ENCODE measurements at places on chromosomes 3 and 15. TPM values are rescaled to one million over a fixed set of nuclear protein-coding genes. Genes with fewer than 3 reads are reported as not detected.

PLIN1 gene
- total RNA-seq, result 1.3 TPM

SLC25A38 gene
- total RNA-seq, result 30.3 TPM

RGMA gene
- total RNA-seq, result not detected

GRCh38 chr3:26114851-26115250 lies 325.0 kb downstream of the OXSM start:
- no peaks in the 10 kb centered on the region for H3K36me3 ChIP-seq
- H3K4me3 ChIP-seq, result no peak overlapping the region
- H3K4me1 ChIP-seq, result no peaks in the 10 kb centered on the region
- no peak overlapping the region for H3K27ac ChIP-seq
- H3K27me3 ChIP-seq, result no peaks in the 10 kb centered on the region
- DNase-seq, result no peak

DNA sequence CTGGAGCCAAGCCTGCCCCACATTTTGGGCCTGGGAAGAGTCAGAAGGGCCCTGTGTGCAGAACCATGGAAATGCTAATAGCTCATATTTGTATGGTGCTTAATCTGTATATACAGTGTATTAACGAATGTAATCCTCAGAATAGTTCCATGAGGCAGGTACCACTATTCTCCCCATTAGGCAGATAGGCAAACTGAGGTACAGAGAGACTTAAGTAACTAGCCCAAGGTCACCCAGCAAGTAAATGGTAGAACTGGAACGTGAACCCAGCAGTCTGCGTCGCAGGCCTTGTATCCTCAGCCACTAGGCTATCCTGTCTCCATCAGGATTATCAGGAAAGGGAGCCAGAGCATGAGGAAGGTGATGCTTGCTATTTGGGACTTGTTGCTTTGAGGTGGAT lies 28.0 kb upstream of the GLCE start:
- H3K27me3 ChIP-seq, result no peaks in the 10 kb centered on the region
- no peak overlapping the region for H3K27ac ChIP-seq
- no peaks in the 10 kb centered on the region for H3K4me1 ChIP-seq
- no peak overlapping the region for H3K4me3 ChIP-seq
- no peaks in the 10 kb centered on the region for H3K36me3 ChIP-seq

GRCh38 chr15:59334076-59334415 lies 38.6 kb downstream of the MYO1E start:
- no peak for DNase-seq
- H3K36me3 ChIP-seq, result no peaks in the 10 kb centered on the region
- no peak overlapping the region for H3K4me3 ChIP-seq
- H3K27me3 ChIP-seq, result no peaks in the 10 kb centered on the region

DNA sequence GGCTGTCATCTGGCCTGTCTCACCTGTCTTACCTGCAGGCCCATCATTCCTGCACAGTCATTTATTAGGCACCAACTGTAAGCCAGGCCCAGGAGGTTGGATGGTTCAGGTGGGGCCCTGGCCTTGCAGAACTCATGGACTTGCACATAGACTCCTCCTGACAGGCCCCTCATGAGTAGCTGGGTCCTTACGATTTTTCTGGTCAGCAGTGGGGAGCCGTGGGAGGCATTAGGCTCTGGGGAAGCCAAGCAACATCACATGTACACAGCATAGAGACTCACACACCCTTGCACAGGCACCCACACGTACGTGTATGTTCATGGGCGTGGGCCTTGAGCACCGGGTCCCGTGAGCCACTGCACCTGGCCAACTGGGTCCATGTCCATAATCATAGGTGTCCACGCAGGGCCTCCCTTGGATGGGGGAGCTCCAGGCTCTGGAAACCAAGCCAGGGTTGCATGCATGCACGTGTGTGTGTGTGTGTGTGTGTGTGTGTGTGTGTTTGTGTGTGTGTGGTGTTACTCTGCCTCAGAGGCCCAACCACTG lies 20.3 kb downstream of the CISH start:
- peak overlapping the region; percentile 73 for H3K27ac ChIP-seq
- H3K4me1 ChIP-seq, result peaks cover 69% of the 10 kb centered on the region
- H3K4me3 ChIP-seq, result peak overlapping the region; percentile 18
- no peak for DNase-seq

DNA sequence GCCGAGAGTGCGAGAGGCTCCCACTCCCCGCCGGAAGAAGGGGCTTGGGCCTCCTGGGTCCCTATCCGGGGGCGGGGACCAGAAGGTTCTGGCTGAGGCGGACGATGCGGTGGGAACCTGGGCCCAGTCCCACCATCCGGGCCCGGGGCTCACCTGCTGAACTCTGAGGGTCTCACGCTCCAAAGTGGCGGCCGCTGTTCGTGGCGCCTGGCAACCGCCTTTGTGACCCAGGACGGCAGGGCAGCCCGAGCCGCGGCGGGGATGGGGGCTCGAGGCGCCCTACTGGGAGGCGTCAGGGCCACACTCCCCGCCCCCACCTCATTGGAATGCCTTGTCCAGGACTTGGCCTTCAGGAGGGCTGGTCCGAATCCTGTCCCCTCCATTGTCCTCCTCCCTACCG lies at the start of gene FANCD2OS:
TSS of gene FANCD2OS (minus strand) at position 165 of the 400 bp plus-strand sequence. CDS start 3,481 bp downstream, outside the sequence.
- H3K4me1 ChIP-seq, result no peaks in the 10 kb centered on the region
- DNase-seq, result no peak
- H3K27ac ChIP-seq, result no peak within 1 kb of the TSS
- H3K27me3 ChIP-seq, result no peaks in the 10 kb centered on the region
- H3K4me3 ChIP-seq, result no peak within 1 kb of the TSS

GRCh38 chr3:115217678-115218451 lies 70.8 kb upstream of the ZBTB20 start:
- H3K4me1 ChIP-seq, result no peaks in the 10 kb centered on the region
- H3K27me3 ChIP-seq, result no peaks in the 10 kb centered on the region
- no peaks in the 10 kb centered on the region for H3K36me3 ChIP-seq
- no peak overlapping the region for H3K27ac ChIP-seq
- no peak for DNase-seq

- no peak overlapping the region for H3K27ac ChIP-seq
- no peak for DNase-seq
- H3K36me3 ChIP-seq, result no peaks in the 10 kb centered on the region
- no peaks in the 10 kb centered on the region for H3K27me3 ChIP-seq
- H3K4me3 ChIP-seq, result no peak overlapping the region
- peaks cover 13% of the 10 kb centered on the region for H3K4me1 ChIP-seq
These were observed 57.5 kb downstream of the CACNA2D2 start for GRCh38 chr3:50445919-50446318.

- no peaks in the 10 kb centered on the region for H3K27me3 ChIP-seq
These were observed 14.3 kb downstream of the RAB11A start for GRCh38 chr15:65883571-65883970.

- DNase-seq, result no peak
- H3K4me3 ChIP-seq, result no peak overlapping the region
- H3K36me3 ChIP-seq, result no peaks in the 10 kb centered on the region
- no peaks in the 10 kb centered on the region for H3K27me3 ChIP-seq
- no peak overlapping the region for H3K27ac ChIP-seq
These were observed 31.5 kb upstream of the ARHGEF26 start for GRCh38 chr3:154089421-154090420.

GRCh38 chr3:184428561-184429175 lies 48.8 kb downstream of the CHRD start:
- no peaks in the 10 kb centered on the region for H3K36me3 ChIP-seq
- no peaks in the 10 kb centered on the region for H3K4me1 ChIP-seq
- no peak overlapping the region for H3K4me3 ChIP-seq
- no peak overlapping the region for H3K27ac ChIP-seq

DNA sequence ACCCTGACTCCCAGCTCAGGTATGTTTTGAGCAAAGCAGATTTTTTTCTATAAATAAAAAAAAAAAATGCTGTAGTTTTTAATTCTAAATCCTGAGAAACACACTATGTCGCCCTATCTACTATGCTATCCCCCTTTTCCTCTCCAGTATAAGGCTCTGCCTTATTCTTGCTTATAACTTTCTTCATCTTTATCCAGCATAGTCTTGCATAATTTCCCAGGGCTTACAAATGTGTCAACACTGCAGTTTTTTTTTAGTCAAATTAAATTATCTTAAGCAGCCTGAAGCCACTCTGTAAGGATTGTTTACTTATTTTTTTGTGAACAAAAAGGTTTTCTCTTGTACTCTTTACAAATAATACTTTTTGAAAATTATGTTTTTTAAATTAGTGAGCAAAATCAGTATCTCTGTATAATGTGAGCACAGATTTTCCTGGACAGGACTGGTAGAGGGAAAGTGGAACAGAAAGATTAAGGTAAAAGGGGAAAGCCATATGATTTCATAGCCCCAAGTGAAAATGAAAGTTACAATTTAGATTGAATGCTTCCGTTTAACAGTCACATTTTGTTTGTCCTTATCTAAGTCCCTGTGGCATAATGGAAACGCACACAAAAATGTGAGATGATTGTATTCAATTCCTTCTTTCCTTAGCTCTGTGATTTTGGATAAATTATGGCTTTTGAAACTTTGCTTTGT lies 5.6 kb upstream of the PYDC2 start:
- H3K36me3 ChIP-seq, result no peaks in the 10 kb centered on the region
- no peak overlapping the region for H3K4me3 ChIP-seq
- H3K4me1 ChIP-seq, result no peaks in the 10 kb centered on the region
- H3K27me3 ChIP-seq, result no peaks in the 10 kb centered on the region
- no peak for DNase-seq
